Fibroblast of skin of left biceps (primary cell): ENCODE measurements at places on chromosomes 1 and 21.

- DNase-seq: no peak
Observed at GRCh38 chr1:228555074-228555994, 68.2 kb downstream of the RNF187 start.

- DNase-seq: no peak
Observed at GRCh38 chr1:15623435-15623834, 6.2 kb downstream of the DDI2 start.

DNA sequence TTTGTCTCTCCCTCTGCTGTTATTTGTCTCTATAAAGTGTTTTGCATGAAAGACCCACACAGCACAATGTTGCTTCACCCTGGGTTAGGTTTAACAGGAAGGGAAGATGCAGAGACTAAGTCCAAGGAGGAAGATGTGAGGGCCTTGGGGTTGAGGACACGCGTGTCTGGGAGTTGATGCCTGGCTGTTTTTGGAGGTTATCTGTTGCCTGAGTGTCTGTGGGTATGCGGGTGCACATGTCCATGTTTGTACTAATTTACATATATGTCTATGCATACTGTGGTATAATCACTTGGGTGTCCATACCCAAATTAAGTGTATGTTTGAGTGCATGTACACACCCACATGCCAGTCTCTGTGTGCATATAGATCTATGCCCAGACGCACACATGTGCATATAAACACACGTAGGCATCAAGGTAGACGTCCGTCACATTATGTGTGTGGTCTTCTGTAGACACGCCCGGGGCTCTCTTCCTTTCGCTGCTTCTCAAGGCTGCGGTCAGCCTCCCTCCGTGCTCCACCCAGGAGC is 962 bp upstream of the MAN1C1 start:
- DNase-seq: no peak

GRCh38 chr1:52697795-52698674 is at the start of gene COA7:
COA7 (minus strand) TSS chr1:52698347; CDS start chr1:52698326, 21 bp downstream.
- DNase-seq: peak; percentile 55

DNA sequence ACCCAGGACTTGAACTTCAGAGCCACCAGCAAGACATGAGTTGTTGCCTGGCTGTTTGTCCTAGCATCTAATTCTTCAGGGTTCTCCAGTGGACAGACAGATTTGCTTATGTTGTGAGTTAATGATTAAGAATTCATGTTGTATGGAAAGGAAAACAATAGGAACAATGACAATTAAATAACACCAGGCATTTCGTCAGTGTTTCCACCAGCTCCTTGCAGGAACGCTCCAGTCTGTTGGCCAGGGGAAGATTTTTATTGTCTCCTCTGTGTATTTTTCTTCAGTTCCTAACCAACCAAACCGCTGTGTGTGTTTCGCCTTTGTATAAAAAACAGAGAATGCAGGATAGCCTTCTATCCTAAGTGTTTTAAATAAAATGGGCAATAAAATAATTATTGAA is 64.4 kb upstream of the PTGFR start:
- DNase-seq: no peak

- DNase-seq: peak; percentile 83
Observed at GRCh38 chr1:39933956-39934941, 20.7 kb upstream of the MFSD2A start.

GRCh38 chr1:191674626-191675179 is 483.6 kb upstream of the RGS18 start:
- DNase-seq: no peak

DNA sequence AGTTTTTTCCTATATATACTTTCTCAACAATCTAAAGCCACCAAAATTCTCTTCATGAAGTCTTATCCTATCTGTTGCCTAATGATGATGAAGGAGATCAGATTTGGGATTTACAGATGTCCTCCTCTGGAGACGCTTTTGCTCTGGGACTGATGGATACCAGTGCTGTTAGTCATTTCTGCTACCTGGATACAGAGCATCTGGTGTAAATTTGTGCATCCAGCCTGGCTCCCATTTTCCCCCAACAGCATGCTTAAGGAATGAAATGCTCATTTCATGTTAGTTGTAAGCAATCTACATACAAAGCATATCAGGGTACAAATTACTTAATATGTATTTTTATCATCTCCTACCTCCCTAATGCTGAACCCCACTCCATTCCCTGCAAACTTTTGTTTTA is 57.7 kb downstream of the HNRNPR start:
- peak; percentile 18 for DNase-seq

DNA sequence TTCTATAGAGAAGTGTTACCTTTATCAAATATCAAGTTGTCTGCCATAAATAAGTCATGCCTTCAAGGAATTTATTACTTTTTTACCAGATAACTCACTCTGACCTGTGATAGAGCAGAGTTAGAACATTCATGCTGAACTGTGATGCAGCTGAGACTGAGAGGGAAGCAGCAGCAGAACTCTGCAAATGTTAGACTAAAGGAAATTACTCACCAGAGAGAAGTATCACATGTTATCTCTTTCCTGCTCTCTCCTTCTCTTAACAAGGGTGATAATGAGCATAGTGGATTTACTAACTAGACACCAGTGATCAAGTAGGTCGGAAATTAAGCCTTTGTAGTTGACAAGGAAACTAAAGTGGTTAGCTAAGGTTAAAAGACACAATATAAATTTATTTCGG is 181.6 kb downstream of the RASAL2 start:
- no peak for DNase-seq
